ENCODE measurements at places on chromosomes 11 and 22.
A peak's percentile ranks its signal among the peaks of the same experiment; 100 is the strongest.

DNA sequence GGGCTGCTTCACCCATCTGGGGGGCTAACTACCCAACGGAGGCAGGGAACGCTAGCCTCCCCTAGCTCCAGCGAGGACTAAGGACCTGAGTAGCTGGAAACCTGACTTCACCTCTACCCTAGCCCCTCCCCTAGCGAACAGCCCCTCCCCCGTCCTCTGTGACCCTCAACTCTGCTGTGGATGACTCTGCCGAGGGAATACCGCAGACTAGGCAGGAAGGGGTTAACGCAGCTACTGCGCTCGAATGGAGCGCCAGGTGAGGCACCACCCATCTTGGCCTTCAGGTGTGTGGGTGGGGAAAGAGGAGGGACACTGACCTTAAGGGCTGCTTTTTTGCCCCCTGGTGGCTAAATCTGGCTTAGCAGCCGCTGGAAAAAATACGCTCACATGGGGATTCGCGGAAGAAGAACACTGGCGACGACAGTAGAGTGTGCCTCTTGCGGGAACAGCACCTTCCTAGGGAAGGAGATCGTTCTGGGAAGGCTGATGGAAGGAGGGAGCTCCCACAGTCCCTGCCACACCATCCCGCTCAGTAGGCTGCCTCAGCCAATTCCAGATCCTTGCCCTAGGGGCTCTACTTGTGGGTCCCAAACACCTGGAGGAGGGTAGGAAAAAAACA lies 4.5 kb upstream of the BCL9L start:
- peak; percentile 81 for DNase-seq

DNA sequence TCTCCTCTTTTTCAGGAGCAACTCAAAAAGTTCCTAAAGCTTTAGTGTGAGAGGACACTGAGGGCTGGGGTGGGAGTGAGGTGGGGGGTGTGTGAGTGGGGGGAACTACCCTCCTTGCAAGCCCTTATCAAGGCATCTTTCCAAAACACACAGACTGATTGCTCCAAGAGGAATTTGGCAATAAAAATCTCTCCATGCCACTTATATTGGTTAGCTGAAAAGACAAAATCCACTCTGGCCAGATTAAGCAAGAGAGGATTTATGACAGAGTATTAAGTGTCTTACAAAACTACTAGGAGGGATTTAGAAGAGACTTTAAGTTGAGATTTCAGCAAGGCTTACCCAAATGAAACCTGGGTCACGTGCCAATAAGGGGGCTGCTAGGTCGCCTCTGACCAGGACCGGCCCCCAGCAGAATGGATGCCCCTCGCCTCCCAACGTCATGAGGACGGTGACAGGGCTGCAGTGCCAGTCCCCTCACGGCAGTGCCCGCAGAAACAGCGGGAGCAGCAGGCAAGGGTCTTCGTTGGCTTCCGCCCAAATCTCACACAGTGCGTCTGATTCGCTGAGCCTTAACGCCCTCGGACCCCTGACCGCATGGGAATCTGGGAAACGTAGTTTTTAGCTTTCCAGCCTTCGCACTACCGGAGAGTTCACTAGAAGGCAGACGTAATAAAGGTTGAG lies 22.1 kb upstream of the CTR9 start:
- DNase-seq, result no peak

- no peak for DNase-seq
Observed at GRCh38 chr11:3126901-3127691, 38.0 kb downstream of the OSBPL5 start.

DNA sequence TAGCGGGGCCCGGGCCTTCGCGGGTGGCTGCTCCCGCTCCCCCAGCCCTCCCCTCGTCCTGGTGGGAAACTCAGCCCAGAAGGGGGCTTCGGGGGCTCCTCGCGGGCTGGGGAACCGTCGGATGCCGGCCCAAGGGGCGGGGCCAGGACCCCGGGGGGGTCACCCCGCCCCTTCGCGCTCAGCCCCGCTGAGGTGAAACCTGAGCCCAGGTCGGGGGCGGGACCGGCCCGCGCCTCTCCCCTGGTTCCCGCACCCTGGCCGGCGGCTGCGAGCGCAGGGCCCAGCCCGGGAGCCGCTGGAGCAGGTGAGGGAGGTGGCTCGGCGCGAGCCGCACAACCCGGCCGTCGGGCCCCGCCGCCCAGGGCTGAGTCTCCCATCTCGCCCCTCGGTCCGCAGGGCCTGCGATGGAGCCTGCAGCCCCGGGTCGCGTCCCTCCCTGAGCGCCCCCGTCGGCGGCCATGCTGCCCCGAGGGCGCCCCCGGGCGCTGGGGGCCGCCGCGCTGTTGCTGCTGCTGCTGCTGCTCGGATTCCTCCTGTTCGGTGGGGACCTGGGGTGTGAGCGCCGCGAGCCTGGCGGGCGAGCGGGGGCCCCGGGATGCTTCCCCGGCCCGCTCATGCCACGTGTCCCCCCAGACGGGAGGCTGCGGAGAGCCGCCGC lies at the start of gene LARGE2:
Gene LARGE2, plus strand, starts transcription at position 232 of the 658 bp plus-strand sequence. Its CDS starts 227 bp downstream, at position 459.
- DNase-seq, result no peak

GRCh38 chr11:122306831-122307391 lies 190.9 kb upstream of the BLID start:
- peak; percentile 89 for DNase-seq

DNA sequence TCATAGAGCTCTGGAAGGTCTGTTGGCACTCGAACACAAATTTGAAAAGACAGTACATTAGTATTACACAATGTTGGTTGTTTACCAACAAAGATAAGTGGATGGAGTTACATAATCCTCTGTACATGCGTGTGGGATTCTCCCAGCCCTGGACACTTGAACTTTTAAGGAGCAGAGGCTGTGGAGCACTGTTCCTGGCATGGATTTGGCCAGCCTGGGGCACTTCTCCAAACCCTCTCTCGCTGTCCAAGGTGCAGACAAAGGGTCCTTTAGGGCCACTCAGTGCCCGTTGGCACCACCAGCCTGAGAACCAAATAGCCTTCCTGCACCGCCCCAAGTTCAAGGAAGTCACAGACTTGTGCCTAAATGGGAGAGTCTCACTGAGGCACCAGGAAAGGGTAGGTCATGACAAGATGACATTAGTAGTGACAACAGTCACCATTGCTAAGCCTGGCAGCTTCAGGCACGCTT lies 1.6 kb upstream of the ANO1 start:
- no peak for DNase-seq

DNA sequence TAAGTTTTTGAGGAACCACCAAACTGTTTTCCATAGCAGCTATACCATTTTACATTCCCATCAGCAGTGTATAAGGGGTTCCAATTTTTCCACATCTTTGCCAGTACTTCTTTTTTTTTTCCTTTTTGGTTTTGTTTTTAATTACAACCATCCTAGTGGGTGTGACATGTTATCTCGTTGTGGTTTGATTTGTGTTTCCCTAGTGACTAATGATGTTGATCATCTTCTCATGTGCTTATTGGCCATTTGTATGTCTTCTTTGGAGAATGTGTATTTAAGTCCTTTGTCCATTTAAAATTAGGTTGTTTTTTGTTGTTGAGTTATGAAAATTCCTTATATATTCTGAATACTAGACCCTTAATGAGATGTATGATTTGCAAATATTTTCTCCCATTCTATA lies 59.3 kb downstream of the STIM1 start:
- DNase-seq, result no peak

DNA sequence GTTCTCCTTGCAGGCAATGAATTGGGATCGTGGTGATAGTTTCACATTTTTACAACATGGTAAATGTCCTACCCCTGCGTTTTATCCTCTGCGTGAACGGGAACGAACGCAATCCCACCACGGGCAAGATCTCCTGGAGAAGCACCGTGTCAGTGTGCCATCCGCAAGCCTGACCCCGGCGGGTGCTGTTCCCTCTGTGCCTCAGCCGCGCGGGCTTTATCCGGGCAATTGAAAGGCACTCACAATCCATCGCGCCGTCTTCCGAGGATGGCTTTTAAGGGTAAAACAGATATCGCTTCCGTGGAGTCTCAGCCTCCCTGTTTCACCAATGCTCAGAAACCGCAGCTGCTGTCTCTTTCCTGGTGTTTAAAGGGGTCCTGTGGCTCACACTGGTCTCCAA lies 1387.5 kb downstream of the BRD1 start:
- no peak for DNase-seq

DNA sequence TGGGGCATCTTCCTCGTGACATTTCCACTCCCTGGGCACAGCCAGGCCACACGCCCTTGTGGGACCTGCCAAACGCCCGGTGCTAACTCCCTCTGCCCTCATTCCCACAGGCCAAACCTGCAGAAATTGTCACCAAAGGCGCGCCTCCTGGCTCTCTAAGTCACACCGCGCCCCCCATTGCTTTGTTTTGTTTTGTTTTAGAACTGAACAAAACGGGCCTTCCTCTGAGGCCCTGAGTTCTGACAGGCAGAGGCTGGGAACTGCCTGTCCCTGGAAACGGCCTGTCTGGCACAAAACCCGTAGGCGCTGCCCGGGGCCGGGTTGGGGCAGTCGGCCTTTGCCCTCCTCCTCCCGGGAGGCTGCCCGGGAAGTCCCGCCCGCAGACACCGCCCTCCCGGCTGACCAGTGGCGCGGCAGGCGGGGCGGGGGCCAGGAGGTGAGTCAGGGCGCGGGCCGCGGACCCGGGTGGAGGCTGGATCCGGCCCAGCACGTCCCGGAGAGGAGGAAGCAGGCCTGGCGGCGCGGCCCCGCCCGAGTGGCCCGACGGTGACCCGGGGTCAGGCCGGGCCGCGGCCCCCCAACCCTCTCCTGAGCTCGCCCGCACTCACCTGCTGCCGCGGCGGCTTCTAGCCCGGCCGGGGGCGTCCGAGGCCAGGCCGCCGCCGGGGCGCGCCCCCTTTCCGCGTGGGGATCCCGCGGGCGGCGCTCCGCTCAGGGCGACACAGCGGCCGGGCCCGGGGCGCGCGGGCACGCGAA lies 465 bp downstream of the SUN2 start:
- peak; percentile 76 for DNase-seq

DNA sequence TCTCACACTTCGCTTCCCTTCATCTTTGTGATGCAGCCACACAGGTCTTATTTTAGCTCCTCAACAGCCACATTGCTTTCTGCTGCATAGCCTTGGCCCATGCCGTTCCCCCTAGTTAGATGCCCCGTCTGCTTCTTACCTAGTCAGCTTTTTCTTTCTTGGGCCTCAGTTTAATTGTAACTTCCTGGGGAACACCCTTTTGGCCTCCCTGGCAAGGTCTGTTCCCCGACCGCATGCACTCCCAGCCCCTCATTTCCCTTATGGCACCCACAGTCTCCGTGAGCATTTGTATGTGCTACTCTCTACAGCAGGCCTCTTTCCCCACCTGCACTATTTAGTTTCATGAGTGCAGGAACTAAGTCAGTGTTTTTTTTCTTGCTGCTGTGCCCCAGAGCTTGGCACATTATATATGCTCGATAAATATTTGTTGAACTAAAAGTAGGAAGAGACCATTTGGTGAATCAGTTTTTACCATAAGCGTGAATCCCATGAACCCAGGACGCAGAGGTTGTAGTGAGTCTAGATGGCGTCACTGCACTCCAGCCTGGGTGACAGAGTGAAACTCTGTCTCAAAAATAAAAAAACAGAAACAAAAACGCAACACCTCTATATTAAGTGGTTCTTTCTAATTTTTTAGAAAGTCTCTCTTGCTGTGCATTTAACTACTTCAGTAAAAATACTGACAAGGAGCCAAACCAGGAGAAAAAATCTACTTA lies 38.5 kb downstream of the TNRC6B start:
- DNase-seq, result no peak

DNA sequence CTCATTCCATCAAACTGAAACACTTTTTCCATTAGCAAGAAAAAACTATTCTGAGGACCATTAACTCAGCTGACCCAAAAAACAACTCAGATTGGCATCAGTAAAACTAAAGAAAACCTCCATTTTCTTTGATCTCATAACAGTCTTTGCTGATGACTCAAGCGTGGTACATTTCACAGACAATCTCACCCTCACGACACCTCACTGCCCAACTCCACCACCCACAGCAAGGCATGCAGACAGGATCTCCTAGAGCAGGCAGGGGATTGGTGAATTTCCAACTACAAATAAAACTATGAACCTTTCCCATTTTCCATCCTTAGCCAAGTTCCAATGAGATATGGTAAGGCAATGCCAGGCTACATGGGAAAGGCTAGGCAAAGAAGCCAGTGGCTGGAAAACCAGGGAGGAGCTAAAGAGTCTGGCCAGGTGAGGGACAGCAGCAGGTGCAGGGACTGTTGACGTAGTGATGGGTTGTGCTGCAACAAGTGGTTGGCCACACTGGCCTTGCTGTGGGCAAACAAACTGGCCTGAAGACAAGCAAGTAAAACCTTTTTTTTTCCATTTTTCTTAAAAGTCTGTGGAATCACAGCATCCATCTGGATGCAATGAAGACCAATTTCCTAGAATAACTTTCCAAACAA lies 97.2 kb downstream of the SERGEF start:
- DNase-seq, result no peak

DNA sequence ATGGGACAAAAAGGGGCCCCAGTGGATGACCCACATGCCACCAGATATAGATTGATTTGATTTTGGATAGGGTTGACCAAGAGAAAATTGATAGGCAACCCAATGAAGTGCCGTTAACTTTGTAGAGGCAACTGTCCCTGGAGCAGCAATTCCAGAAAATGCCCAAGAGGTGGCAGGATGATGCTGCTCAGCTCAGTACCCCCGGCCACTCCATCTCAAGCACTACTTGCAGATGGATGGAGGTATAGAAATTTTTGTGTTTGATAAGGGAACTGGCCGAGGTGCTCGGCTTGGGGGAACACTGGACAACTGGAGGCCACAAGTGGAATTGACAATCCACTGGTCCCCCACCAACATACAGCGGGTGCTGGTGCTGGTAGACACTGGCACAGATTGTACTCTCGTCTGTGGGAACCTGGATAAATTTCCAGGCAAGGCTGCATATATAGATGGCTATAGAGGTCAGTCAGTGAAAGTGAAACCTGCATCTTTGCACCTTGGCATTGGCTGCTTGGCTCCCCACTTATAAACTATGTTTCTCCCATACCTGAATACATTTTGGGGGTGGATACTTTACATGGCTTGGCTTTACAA lies 86.3 kb downstream of the CCDC83 start:
- peak; percentile 73 for DNase-seq

DNA sequence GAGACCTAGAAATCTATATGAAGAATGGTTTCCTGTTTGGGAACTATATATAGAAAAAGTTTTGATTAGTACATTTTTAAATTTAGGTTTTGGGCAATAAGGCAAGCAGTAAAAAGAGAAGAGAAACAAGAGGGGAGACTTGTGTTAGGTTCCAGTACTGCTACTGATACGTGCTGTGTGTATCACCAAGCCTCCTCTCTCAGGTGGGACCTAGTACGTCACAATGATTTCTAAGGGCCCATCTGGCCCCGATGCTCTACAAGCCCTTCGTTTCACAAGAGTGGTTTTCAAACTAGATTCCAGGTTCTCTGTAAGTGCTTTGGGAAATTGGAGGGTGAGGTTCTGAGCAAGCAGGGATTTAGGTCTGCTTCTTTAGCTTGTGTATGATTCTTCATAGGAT lies 39.2 kb downstream of the USP35 start:
- no peak for DNase-seq

- DNase-seq, result peak; percentile 75
Observed at GRCh38 chr11:9738116-9738515, 74.2 kb downstream of the SWAP70 start.

Measured in pons (tissue), 1 donor.